Heart left ventricle (tissue), 16 donors: ENCODE measurements at places on chromosomes 4 and X. TPM values are rescaled to one million over a fixed set of nuclear protein-coding genes. Genes with fewer than 3 reads are reported as not detected.

Gene FGF5
- total RNA-seq = 0.12 TPM

DNA sequence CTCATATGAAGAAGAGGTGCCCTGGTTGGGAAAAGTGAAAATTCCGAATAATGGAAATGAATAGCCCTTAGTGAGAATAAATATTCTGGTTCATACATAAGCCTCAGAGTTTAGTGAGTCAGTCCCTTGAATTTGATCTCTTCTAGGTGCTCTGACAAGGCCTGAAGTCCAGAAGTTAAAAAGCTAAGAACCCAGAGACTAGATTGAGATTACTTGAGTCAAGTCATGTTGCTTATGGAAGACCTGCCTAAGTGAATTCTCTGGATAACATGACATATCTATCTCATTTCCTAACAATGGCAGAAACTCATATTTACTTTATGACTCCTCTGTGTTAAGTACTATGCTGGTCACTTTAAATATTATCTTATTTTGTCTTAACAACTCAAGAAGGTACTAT, 10.5 kb upstream of the PRSS48 start:
- DNase-seq = no peak

Gene MAGEA11
- not detected for total RNA-seq

DNA sequence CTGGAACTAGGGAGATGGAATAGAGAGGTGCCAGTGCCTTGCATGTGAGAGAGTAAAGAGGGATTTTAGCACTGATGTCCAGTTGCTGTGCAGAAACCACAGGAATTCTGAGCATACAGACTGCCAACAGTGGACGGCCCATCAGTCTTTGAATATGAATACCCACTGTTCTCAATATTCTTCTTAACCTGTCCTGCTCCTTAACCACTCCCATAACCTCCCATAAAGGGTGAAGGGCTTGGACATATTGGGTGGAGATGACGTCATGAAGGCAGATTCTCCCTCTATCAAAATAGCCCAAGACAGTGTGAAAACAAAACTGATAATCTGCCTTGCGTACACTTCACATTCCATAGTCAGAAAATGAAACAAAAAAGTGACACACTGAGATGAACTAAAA, 1313.7 kb upstream of the PABPC4L start:
- no peak for DNase-seq
